ENCODE measurements at places on chromosomes 12 and 14. TPM values are rescaled to one million over a fixed set of nuclear protein-coding genes. Genes with fewer than 3 reads are reported as not detected.

GRCh38 chr14:30227876-30228275 is 300.2 kb upstream of the PRKD1 start:
- DNase-seq: peak; percentile 51

DNA sequence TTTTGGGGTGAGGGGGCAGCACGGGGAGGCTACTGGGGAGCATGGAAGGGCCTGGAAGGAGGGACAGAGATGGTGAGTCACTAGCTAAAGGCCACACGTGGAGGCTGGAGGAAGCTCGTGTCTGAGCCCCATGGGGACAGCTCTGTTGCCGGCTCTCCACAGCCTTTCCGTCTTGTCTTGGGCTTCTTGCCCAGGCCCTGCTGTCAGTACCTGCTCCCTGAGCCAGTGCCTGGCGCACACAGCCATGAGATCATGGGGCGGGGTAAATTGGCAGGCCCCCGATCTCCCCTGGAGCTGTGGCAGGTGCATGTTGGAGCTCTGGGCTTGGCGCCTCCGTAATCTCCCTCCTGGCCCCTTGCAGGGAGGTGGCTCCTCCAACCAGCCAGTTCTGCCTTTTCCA is 16.1 kb upstream of the KRT80 start:
- no peak for DNase-seq

- DNase-seq: no peak
These were observed 2.8 kb downstream of the LBHD2 start for GRCh38 chr14:103086771-103087342.

- DNase-seq: no peak
These were observed 49.9 kb downstream of the CATSPERB start for GRCh38 chr14:91681893-91682563.

DNA sequence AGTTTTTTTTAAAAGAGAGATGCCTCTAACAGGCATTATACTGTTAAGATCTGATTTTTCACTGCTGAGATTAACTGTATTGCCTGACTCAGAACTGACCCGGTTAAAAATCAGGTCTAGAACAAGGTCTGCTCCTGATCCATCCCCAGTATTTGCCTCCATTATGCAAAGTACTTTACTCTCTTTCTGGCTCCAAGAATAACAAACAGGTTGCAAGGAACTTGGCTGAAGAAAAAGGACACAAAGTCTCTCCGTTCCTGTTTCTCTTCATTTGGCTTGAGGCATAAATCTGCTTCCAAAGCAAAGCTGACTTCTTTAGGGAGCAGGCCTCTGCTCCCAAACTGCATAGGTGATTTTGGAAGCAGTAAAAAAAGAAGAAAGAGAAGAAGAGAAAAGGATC is 199.3 kb upstream of the PDZRN4 start:
- no peak for DNase-seq

- no peak for DNase-seq
These were observed 92.9 kb upstream of the DIO2 start for GRCh38 chr14:80304125-80304766.

GRCh38 chr12:76649099-76649498 is 89.5 kb upstream of the OSBPL8 start:
- no peak for DNase-seq

DNA sequence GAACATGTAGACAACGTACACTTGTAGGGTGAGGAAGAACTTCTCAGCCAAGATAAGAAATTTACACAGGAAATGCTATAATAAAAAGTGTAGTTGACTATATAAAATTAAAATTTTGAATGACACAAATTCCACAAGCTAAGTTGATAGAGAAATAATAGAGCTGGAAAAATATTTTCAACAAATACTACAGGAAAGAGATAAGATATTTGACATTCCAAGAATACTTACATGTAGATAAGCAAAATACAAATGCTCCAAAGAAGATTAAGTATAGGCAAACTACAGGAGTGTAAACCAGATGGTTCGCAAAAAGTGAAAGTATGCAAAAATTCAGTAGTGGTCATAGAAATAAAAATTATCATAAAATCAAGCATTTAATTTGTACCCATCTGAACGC is 49.2 kb upstream of the ANP32D start:
- no peak for DNase-seq

DNA sequence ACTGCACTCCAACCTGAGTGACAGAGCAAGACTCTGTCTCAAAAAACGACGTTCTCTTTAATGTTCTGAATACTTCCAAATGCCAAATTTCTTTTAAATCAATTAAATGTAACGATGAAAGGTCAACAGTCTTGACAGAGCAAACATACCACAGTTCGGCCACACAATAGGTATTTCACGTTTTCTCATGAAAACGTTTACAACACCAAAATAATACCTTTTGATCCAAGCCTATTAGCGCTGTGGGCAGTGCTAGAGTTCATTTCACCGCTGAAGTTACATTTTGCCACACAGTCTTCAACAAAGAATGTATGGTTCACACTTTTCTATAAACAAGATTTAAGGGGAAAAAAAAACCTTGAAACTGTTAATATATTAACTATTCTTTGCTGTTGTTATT is 122.1 kb downstream of the MED13L start:
- no peak for DNase-seq

- DNase-seq: no peak
These were observed 27.5 kb upstream of the MDM1 start for GRCh38 chr12:68359674-68360073.

GRCh38 chr12:124302807-124303578 is 8.1 kb downstream of the RFLNA start:
- no peak for DNase-seq

GRCh38 chr12:112096070-112096469 is 12.5 kb downstream of the NAA25 start:
- no peak for DNase-seq

- no peak for DNase-seq
These were observed 136.9 kb downstream of the RBM19 start for GRCh38 chr12:113829212-113829611.

GRCh38 chr12:96131230-96131788 is 62.9 kb upstream of the ELK3 start:
- no peak for DNase-seq

GRCh38 chr12:68508576-68508975 is 102.1 kb upstream of the RAP1B start:
- DNase-seq: no peak

DNA sequence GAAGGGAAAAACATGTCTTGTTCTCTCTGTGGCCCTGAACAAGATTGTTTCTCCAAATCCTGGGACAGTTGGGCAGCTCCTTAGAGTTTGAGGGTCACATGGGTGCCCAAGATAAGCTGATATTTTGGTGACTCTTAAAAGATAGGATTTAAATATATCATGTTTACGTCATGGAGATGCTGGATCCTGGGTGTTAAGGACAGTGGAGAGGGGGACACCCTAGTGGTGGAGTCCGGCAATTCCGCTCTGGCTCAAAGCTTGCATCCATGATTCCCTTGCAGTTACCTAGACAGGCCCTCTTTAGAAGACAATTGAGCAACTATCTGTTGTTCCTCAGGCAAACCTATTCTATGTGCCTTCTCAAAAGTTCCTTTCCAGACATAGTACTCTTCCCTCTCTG is 101.8 kb downstream of the CMKLR1 start:
- DNase-seq: no peak

- no peak for DNase-seq
These were observed 255.9 kb upstream of the ARID2 start for GRCh38 chr12:45473636-45474035.

- DNase-seq: peak; percentile 76
These were observed 36.1 kb downstream of the BAZ2A start for GRCh38 chr12:56593909-56594621.

GRCh38 chr12:25950329-25951115 is 8.0 kb upstream of the RASSF8 start:
- DNase-seq: no peak

DNA sequence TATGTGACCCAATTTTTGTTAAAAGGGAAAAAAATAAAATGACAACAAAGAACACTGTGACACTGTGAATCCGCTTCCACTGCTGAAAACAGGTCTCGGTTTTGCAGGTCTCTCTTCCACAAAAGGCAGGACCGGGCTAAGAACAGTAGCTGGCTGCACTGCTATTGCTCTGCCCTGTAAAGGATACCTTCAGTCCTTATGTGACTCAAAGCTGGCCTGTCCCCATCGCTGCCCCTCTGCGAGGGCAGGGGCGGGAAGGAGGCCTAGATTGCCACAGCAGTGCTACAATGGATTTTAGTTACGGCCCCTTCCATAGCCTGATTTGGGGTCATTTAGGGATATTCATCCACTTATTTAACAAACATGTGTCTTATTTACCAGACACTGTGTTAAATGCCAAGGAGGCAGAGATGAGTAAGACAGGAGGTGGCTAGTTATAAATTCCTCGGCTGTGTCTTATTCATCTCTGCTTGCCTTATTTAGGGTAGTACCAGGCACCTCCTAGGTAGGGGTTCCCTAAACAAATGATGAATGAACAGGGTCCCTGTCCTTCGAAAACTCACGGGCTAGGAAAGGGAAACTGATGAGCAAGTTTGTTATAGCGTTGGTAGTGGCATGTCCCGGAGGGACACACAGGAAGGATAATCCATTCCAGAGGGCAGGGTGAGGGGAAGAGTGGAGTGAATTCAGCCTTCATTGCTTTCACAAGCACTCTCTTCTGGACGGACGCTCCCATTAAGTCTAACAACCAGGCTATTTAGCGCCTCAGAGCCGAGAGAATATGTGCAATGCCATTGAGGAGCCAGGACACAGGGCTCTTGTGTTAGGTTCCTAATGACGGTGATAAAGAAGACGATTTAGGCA is 73.3 kb downstream of the EID3 start:
- peak; percentile 38 for DNase-seq

GRCh38 chr14:59228421-59228820 is 40.0 kb downstream of the DAAM1 start:
- peak; percentile 54 for DNase-seq

DNA sequence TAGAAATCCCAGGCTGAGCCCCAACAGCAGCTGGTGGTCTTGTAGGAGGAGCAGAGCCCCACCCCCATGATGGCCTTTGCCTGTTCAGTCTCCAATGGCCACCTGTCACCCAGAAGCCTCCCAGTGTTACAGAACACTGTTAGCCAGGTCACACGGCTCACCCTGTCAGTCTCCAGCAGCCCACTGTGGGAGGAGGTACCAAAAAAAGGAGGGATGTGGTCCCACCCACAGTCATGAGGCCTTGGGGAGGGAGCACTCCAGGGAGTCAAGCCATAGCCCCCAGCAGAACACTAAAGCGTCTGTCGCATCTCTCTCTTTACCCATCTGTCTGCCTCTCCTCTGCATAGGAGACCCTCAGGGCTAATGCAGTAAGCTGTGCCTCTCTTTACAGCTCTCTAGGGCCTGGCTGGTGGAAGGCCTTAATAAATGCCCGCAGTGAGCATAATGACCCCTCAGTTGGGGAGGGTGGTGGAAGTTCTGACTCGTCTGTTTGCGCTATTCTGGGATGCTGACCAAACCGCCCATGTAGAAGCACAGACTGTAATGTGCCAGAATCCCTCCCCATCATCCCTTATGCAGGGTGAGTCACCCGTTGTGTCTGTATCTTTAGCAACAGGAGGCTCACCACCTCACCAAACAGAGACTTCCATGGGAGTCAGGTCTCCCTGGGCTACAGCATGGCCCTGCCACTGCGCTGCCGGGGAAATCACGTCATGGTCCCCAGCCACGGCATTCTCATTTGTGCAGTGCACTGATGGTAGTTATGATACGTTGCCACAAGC is 14.6 kb downstream of the C14orf132 start:
- peak; percentile 98 for DNase-seq

GRCh38 chr12:50112456-50113218 is 601 bp downstream of the COX14 start:
- peak; percentile 27 for DNase-seq

GRCh38 chr12:57545809-57546437 is 1.1 kb downstream of the DCTN2 start:
- no peak for DNase-seq

DNA sequence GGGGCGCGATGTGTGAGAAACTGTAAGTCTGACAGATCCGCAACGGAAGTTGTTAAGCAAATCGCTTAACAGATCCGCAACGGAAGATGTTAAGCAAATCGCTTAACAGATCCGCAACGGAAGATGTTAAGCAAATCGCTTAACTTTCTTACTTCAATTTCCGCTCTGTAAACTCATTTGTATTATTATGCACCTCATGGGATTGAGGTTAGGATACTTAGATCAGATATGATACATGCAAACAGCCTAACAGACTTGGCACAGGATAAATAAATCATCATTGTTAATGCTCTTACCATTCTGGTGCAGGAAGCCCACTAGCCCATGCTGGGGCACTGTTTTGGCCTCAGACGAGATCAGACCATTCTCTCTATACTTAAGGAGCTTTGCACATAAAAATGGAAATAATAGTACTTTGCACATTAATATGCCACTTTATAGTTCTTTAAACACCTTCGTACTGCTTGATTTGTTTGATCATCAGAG is 399 bp downstream of the NCAPD2 start:
- peak; percentile 19 for DNase-seq

DNA sequence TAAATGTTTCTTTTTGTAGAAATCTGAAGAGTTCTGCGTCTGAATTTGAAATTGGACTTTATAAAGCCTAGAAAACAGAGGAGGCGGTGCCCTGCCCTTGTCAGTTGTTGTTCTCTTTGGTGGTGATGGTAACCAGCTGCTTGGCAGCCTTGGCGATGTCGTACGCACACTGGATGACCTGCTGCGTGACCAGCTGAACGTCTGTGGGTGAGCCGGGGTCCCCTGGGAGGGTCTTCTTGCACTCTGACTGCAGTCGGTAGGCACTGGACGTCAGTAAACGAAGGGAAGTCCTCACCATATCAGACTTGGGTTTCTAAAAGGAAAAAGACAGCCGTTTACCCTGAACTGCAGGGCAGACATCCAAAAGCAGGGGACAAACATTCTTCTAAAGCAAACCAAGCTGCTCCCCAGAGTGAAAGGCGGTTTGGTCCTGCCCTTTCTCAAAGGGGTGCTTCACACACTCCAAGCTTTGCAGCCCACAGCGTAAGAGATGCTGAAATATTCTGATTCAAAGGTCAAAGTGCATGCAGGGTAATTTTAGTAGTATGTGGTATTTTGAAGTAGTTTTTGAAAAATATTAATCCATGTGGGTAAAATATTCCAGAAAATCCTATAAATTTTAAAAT is 32.9 kb downstream of the TCHP start:
- no peak for DNase-seq

GRCh38 chr12:11718768-11719253 is 69.3 kb downstream of the ETV6 start:
- peak; percentile 82 for DNase-seq

GRCh38 chr12:46100551-46101484 is 110.4 kb upstream of the SCAF11 start:
- DNase-seq: no peak

- no peak for DNase-seq
These were observed 208.2 kb upstream of the TMTC1 start for GRCh38 chr12:29991924-29992323.

GRCh38 chr12:54932691-54933090 is 51.9 kb downstream of the TESPA1 start:
- no peak for DNase-seq

The LTB4R gene
- total RNA-seq: 2.2 TPM

The CARMIL3 gene
- not detected for total RNA-seq

The OR4E2 gene
- total RNA-seq: not detected

The PPFIA2 gene
- not detected for total RNA-seq

The GPX2 gene
- total RNA-seq: not detected

The EMC9 gene
- 15.9 TPM for total RNA-seq

The GON7 gene
- 9.0 TPM for total RNA-seq

The TAS2R19 gene
- total RNA-seq: 0.32 TPM

The APOLD1 gene
- total RNA-seq: 6.6 TPM

The RTN1 gene
- total RNA-seq: not detected

The GLT8D2 gene
- total RNA-seq: 51.6 TPM

The REM2 gene
- total RNA-seq: 0.11 TPM

The GPD1 gene
- not detected for total RNA-seq

The HAL gene
- total RNA-seq: not detected

The CHST11 gene
- total RNA-seq: 3.3 TPM

The RNF212B gene
- total RNA-seq: not detected

The TM9SF1 gene
- total RNA-seq: 80.4 TPM
